ENCODE measurements at places on chromosomes 5 and 9. TPM values are rescaled to one million over a fixed set of nuclear protein-coding genes. Genes with fewer than 3 reads are reported as not detected.

GRCh38 chr9:2726650-2727340 lies 9.5 kb downstream of the KCNV2 start:
- DNase-seq = no peak

DNA sequence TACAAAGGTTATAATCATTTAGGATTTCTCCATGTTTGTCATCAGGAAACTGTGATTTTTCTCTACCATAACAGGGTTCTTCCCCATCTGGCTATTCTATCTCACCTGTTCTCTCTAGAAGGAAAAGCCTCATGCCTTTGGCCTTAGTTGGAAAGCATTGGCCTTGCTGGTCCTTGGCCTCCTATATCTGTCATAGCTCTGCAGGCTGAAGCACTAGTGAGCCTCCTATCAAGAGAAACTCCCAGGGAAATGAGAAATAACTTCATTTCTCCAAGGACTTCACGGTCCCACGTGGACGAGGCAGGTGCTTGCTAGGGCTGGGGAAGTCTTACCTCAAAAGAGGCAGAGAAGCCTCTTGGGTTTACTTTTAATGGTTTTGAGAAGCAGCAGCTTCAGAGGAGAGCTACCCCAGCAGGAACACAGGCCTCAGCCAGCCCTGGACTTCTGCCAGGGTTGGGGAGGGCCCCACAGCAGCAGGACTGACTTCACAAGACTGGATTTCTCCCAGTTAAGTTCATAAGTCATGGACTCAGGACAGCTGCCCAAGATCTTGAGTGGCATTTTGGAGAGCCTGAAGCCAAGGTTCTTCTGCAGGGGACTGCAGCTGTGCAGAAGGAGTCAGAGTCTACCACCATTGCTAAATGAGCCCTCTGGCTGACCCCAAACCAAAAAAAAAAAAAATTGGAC lies 15.8 kb upstream of the PSAT1 start:
- peak; percentile 99 for DNase-seq

DNA sequence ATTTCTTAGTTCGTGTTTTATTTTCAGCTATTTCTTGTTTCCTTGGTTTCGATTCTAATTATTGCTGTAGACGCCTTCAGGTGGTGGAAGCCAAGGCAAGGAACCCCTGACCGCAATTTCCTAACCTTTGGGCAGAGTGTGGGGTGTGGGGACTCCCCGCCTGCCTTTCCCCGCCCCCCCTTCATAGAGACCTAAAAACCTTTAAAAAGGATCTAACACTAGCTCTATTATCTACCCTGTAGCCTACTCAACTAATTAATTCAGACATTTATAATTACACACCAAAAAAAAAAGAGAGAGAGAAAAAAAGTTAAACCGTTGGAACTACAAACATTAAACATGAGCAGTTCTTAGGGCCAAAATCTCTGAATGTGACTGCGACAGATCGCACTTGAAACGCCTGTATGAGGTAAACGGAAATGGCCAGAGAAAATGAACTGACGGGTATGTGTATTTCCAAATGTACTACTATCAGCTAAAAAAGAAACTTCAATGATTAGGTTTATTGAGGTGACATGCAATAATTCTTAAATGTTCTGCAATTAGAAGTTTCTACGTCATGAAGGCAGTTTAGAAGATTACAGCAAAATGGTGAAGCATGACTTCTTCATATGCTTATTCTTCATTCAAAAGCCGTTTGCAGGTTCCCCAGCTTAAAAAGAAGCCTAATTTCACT lies 19.0 kb upstream of the FER start:
- DNase-seq = no peak

DNA sequence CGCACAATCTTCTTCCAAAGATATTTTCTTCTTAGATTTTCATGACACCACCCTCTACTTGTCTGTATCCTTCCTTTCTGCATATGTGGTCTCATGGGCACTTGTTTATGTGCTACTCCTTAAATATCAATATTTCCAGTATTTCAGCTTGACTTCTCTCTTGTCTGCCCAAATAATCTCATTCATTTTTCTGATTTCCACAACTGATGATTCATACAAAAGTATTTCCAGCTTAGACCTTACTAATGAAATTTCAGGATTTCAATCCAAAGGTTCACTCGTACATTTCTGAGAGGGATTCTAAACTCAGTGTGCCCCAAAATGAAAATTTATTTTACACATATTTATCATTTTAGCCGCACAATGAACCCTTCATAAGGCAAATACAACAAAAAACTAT lies 928.9 kb upstream of the C9orf72 start:
- no peak for DNase-seq

- DNase-seq = no peak
Measured at GRCh38 chr5:76099286-76099702, 16.1 kb downstream of the SV2C start.

- DNase-seq = no peak
Measured at GRCh38 chr5:137442660-137443059, 56.5 kb downstream of the SPOCK1 start.

DNA sequence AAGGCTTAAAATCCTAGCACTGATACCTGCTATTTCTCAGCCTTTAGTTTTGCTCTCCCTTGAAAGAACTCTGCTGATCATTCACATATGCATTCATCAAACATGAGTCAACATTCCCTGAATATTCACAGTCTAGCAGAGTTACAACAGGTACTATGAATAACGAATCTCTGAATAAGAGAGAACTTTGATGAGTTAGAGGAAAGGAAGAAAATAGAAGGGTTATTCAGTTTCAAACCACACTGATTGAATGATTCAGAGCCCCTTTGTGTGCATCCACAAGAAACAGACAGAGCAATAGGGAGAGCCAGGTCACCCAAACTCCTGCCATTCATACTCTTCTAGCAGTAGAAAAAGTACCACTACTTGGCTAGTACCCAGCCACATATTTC lies 36.0 kb downstream of the FOXD1 start:
- no peak for DNase-seq

DNA sequence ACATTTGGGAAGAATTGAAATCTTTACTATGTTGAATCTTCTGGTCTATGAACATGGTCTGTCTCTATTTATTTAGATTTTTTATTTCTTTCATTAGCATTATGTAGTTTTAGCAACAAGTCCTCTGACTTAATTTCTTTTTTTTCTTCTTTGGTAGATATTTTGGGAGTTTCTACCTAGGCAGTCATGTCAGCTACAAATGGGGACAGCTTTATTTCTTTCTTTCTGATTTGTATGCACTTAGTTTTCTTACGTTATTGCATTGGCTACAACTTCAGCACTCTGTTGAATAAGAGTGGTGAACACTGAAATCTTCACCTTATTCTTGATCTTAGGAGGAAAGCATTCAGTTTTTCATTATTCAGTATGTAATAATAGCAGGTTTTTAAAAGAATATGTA lies 33.5 kb downstream of the SMC5 start:
- no peak for DNase-seq

DNA sequence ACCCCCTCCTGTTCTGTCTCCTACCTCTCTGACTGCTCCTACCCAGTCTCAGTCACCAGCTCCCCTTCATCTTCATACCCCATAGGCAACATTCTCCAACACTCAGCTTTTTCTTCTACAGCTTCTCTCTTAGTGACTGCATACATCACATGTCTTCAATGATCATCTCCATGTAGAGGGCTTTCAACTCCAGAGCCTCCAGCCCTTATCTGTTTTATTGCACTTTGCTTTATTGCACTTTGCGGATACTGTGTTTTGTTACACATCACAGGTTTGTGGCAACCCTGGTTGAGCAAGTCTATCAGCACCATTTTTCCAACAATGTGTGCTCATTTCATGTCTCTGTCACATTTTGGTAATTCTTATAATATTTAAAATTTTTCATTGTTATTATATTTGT lies 230.7 kb downstream of the DEPDC1B start:
- DNase-seq = no peak

DNA sequence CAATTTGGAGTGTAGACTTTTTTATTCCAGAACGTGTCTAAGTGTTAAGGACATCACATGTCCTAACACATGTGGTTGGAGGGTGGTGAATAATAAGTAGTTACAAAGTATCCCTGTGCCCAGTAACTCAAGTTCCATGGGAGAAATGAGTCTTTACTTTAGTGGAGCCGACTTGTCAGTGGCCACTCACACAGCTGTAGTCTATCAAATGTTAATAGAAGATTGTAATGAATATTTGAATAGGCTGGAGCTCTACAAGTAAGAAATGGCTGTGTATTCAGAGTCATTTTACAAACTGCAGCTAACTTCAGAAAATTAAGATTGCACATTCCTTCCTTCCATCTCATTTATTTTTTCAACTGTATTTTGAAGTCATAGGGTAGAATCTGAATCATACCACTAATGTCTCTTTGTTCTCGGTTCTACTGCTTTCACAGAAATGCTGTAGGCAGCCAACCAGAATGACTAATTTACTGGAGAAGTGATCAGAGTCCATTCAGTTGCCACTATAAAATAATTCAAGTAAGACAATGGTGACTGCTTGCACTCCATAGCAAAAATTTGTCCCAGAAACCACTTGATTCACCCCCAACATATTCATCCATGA lies 394.8 kb downstream of the NR2F1-AS1 start:
- no peak for DNase-seq

GRCh38 chr9:112496074-112496722 lies 9.6 kb downstream of the KIAA1958 start:
- DNase-seq = no peak

DNA sequence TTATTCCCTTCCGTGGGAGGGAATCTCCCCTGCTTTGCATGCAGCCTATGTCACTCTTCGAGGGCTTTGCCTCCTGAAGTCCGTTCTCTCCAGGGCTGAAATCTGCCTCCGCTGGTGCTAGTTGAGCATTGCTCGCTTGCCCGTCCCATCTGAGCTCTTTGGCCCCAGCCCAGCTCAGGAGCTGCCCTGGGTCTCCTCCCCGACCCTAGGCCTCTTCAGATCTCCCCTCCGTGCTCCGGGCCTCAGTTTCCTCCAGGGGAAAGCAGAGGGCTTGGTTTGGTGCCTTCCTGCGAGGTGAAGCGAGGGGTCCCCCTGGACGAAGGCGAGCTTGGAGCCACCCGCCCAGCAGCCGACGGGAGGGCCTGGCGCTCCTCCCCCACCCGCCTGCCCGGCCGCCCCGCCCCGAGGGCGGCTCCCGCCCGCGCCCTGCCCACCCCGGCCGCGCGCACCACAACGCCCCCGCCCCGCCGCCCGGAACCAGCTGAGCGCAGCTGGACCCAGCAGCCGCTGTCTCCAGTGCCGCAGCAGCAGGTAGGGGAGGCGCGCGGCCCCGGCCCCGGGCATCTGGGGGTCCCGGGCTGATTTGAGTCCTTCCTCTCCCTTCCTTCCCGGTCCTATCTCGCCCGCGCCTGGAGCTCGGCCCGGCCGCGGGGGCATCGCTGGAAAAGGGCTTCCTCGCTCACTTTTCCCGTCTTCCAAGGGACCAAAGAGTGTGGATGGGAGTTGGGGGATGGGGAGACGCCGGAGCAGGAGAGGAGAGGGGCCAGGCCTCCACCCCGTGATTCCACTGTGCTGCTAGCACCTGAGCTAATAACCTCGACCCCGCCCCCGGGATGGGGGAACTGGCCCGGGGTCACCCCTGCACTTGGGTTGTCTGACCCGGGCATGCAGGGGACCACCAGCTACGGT lies at the start of gene GSN:
TSS of gene GSN (plus strand) at position 474 of the 909 bp plus-strand sequence. CDS start 33,810 bp downstream, outside the sequence.
- peak; percentile 91 for DNase-seq

DNA sequence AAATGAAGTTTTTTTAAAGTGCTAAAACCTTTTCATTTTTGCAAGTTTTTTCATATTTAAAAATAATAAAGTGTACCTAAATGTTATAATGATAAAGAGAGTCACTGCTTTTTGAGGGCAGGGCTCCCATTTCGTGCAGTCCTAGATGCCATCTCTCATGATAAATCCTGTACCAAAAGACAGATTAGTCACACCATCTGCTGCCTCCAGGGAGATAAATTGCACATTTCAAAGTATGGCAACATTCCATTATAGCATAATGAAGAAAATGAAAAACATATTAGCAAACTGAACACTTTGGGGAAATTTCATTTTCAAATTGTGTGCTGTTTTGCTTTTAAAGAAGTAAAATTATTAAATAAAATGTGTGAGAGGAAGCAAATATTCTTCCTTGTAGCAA lies 257.2 kb downstream of the KIAA0825 start:
- no peak for DNase-seq

- no peak for DNase-seq
Measured at GRCh38 chr9:130938652-130939404, at the start of gene FIBCD1. TSS of gene FIBCD1 (minus strand) at chr9:130939247. CDS start at chr9:130938607, 640 bp downstream.

C9 gene
- total RNA-seq = not detected

MTRR gene
- 39.1 TPM for total RNA-seq

ADAM19 gene
- 16.5 TPM for total RNA-seq

PRSS3 gene
- total RNA-seq = 2.1 TPM

LCN12 gene
- 0.82 TPM for total RNA-seq

MPDZ gene
- 86.0 TPM for total RNA-seq

LCN1 gene
- 373 TPM for total RNA-seq

SLC45A2 gene
- not detected for total RNA-seq

FBXL17 gene
- 34.1 TPM for total RNA-seq

ADGRD2 gene
- not detected for total RNA-seq
